WTC11 (cell line): ENCODE measurements at places on chromosomes 4 and X.

DNA sequence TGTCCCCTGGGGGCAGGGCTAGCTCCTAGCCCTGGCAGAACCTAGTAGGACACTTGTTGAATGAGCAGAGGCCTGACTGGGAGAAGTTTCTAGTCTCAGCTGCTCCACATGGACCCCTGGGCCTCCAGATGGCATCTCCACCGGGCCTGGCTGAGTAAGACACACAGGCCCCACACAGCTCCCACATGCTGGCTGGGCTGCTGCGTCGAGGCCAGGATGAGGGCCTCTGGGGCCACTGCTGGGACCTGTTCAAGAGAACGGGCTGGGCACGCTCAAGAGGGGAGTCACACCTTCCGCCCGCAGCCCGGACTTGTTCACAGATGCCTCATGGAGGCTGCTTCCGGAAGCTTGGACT is 4.2 kb upstream of the HGFAC start:
- no peak for DNase-seq

DNA sequence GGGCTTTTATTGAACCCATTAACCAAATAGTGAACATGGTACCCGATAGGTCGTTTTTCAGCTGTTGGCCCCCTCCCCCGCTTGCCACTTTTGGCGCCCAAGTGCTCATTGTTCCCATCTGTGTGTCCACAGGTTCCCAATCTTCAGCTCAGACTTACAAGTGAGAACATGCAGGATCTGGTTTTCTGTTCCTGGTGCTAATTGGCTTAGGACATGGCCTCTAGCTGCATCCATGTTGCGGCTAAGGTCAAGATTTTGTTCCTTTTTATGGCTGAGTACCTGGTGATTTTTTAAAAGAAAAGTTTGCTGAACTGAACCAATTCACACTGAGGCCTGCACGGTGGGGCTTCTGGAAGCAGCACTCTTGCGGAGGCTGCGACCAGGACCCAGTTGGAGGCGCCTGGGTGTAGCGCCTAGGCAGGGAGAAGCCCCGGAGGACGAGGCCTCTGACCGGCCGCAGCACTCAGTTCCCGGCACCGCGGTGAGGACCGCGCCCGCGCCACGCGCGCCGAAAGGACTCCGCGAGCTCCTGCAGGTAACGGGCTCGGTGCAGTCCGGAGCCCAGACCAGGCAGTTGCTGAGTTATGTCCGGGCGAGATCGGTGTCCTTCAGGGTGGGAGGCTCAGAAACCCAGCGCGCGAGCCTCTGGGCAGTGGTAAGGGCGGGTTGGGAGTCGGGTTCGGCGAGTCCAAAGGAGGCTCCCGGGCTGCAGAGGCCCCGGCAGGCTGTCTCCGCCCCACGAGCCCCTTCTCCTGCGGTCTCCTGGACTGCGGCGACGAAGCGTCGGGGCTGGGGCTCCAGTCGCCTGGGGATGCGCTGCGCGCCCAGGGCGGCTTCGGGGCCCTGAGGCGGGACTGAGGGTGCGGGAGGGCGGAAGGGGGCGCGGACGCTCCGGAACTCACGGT is 15.8 kb upstream of the SLC25A4 start:
- DNase-seq, result peak; percentile 53

DNA sequence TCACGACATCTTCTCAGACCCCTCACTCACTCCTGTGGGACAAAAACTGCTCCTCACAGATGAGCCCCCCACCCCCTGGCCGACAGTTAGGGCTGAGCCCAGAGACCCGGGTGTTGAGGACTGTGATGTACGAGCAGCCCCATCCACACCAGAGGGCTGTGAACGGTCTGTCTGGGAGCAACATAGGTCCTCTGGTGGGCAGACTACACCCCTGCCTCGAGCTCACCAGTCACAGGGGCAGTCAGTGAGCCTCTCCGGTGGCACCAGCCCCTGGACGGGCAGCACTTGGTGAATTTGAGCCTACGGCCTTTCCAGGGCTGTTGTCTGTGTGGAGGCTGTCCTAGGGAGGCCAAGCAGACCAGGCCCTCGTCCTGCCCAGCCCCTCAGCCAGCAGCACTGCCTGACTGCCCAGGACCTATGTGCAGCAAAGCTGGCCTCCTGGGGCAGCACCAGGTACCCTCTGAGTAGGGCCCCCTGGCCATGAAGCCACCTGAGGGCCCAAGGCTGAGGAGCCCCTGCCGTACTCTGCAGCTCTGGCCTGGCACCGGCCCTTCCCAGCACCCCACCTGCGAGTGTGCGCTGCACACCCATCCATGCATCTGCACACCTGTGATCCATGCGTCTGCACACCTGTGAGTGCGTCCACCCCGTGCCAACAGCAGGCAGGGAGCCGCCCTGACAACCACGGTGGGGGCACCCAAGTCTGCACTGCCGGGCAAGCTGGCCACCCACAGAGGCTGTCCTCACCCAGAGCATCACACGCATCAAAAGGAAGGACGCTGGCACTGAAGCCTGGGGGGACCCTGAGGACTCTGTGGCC is 111.6 kb upstream of the NKX1-1 start:
- DNase-seq, result no peak

DNA sequence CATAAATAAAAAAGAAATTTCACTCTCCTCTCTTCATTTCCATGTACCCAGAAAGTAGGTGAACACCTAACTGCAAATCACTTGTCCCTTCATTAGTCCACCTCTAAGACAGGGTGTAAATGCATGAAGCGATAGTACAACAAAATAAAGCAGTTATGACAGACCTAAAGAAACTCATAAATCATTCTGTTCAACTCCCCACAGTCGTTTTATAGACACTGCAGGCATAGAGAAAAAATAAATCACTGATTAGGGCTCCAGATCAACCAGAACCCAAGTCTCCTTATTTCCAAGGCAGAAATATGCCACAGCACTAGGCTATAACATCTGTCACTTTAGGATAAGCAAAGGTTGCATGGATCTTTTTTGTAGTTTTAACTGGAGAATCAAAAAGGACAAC is 3.0 kb downstream of the RASGEF1B start:
- DNase-seq, result no peak
